ENCODE measurements at places on chromosomes 12 and 14.

GRCh38 chr12:130590685-130591084 is 125.4 kb downstream of the RIMBP2 start:
- DNase-seq = no peak

GRCh38 chr12:41336041-41336549 is 148.0 kb downstream of the PDZRN4 start:
- DNase-seq = no peak

GRCh38 chr14:61434311-61434710 is 112.9 kb downstream of the PRKCH start:
- DNase-seq = no peak

DNA sequence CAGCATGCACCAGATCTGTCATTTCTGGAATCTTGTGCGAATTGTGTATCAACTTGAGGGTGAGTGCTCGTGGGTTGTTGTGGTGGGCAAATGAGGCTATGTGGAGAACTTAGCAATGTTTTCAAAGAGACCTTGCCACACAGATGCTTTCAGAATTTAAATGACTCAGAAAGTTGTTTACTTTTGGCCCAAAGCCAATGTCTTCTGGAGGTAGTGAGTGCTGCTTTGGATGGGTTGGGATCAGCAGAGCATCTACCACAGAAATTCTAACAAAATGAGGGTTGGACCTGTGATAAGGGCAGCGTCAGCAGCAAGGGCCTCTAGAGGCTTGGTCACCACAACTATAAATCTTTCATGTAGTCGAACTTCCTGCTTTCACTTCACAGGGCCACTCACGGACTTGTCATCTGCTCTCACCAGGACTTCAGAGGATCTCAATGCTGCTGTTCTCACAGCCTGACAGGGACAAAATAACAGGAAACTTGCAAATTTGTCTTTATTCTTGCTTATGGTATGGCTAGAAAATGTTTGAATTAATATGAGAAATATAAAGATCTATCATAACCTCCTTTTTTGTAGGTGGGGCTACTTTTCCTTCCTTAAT is 111.4 kb downstream of the DACT1 start:
- no peak for DNase-seq

- DNase-seq = no peak
Measured at GRCh38 chr14:102219316-102219715, 79.6 kb downstream of the WDR20 start.

DNA sequence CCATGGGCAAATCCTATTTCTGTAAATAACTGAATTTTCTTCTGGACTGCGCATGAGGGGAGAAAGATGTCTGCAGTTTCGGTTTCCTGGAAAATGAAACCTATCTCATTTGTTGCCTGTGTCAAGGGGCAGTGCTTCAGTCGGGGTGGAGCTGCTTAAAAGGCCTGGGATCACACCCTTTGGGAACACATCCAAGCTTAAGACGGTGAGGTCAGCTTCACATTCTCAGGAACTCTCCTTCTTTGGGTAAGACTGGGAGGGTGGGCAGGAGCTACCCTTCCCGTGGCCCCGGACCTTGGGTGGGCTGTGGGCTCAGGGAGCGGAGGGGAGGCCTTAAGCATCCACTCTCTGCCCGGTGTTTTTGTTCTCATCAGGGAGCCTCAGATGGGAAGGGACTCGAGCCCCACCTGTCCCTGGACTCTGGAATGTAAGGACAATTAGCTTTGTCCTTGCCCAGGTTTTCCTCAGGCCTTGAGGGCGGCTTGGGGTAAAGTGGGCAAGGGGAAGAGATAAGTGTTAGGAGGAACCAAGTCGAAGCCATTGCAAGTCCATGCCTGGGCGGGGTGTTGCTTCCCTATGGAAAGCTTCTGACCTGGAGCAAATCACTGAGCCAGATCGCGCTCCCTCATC is at the start of gene IFI27:
TSS of gene IFI27 (plus strand) at position 185 of the 630 bp plus-strand sequence.
- DNase-seq = no peak

- no peak for DNase-seq
Measured at GRCh38 chr14:99251721-99252120, 20.3 kb downstream of the BCL11B start.

GRCh38 chr12:22536971-22537544 is 7.3 kb downstream of the C2CD5 start:
- no peak for DNase-seq

DNA sequence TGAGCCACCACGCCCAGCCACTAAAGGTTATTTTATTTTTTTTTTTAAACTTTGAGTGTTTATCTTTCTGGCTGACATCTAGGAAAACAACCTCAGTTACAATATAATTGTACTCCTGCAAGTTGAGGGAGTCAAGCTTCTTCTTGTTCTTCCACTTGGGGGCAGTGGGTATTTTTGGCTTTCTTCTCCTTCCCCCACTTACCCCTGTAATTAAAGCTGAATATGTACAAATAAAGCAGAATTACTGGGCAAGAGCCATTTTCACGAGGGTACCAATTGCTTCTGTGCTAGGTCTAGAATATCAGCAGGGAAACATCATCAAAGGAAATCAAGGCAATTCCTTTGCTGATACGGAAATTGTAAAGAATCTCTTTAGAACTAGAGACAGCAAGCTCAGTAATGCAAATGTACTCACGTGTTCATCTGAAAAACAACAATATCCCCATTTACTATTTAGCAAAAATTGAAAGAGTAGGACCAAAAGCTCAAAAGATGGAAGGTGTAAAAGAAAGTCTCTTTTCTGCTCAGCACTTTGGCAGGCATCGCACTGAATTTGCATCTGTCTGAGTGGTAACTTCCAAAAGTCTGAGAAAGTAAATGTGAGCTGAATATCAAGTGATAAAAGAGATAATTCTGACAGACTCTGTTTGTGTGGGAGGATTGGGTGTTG is 72.8 kb downstream of the TAOK3 start:
- DNase-seq = no peak

- no peak for DNase-seq
Measured at GRCh38 chr14:81062816-81063215, 107.4 kb downstream of the TSHR start.

GRCh38 chr12:76272287-76272686 is 75.9 kb downstream of the BBS10 start:
- no peak for DNase-seq

DNA sequence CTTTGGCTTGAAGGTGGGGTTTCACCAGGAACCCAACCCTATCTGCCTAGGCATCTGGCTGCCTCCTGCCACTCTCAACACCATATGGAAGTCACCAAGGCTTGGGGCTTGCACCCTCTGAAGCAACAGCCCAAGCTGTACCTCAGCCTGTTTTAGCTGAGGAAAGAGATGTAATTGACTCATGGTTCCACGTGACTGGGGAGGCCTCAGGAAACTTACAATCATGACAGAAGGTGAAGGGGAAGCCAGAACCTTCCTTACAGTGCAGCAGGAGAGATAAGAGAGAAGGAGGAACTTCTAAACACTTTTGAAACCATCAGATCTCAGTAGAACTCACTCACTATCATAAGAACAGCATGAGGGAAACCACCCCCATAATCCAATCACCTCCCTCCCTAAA is 26.9 kb downstream of the GLIPR1L1 start:
- no peak for DNase-seq

- no peak for DNase-seq
Measured at GRCh38 chr12:49294086-49294803, 702 bp upstream of the PRPH start.

GRCh38 chr14:58796242-58797009 is 158.7 kb downstream of the DACT1 start:
- no peak for DNase-seq

DNA sequence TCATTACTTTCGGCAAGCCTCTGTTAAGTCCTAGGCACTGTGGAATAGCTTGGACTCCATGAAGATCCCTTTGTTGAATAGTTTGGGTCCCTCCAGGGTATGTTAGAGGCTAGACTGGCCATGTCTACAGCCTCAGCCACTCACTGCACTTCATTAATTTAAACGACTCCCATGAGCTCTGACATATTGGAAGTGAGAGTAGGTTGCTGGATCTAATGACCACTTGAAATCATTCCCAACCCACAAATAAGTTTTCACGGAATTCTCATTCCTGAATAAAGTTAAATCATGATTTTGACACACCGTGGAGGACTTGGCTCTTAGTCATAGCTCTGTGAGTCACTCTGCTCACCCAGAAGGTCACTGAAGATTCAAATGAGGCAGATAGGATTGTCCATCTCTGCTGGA is 21.4 kb upstream of the APPL2 start:
- no peak for DNase-seq

DNA sequence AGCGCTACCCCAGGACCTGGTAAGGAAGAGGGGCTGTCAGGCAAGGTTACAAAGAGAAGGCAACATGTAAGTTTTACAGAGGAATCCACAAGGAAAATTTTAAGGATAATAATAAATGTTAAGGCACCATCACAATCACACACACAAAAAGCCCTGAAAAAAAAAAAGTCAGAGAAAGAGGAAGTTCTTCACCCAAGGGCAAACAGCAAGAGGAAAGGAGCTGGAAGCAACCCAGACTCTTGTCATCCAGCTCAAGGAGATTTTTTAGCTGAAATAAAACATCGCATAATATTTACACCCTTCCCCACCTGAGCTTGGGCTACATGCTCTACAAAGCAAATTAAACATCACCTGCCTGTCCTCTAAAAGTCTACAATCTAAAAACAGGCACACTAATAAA is 9.5 kb downstream of the SPTB start:
- DNase-seq = no peak

DNA sequence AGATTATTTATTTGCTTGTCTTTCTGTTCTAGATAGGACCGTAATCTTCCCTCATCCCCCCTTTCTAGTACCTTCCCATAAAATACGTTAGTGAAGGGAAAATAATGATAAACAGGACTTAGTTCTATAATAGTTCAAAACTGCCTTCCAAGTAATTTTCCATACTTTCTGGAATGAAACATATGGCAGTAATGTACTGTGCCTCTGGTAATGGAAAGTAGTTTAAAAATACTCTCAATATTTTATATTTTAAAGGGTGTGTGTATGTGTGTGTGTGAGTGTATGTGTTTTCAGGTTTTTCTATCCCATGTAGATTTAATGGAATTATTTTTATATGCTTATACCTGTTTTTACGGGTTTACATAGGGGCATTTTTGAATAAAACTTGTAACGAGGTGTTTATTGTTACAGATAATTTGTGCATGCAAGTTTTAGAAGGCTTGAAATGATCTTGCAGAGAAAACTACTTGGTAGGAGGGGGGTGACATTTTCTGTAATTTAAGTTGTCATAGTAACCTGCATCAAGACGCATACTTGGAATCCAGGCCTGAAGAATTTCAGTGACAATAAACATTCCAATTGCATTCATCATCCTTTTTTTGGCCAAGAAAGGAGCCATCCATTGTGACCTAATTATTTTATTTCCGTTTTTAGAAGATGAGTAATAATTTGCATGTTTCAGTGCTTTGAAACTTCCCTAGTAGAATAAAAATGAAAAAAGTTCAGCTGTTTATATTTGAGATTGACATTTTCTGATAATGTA is 38.9 kb downstream of the RASSF8 start:
- DNase-seq = no peak

- peak; percentile 34 for DNase-seq
Measured at GRCh38 chr12:46370792-46371717, 1.5 kb downstream of the SLC38A2 start.
